ENCODE measurements at places on chromosomes 12 and 14.

GRCh38 chr14:77508249-77508648 lies 9.6 kb upstream of the ISM2 start:
- no peak for DNase-seq

DNA sequence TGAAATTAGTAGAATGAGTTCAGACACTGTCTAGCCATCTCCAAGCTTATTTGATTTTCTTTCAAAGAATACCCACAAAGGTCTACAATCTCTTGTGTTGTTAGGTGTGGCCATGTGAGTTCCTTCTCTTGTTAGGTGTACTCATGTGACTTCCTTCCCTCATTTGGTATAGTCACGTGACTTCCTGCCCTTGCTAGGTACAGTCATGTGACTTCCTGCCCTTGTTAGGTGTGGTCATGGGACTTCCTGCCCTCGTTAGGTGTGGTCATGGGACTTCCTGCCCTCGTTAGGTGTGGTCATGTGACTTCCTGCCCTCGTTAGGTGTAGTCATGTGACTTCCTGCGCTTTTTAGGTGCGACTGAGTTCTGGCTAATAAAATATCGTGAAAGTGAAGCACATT lies 179.6 kb downstream of the TMX1 start:
- DNase-seq: no peak

- no peak for DNase-seq
Observed at GRCh38 chr12:54277823-54278276, 2.1 kb downstream of the CBX5 start.

DNA sequence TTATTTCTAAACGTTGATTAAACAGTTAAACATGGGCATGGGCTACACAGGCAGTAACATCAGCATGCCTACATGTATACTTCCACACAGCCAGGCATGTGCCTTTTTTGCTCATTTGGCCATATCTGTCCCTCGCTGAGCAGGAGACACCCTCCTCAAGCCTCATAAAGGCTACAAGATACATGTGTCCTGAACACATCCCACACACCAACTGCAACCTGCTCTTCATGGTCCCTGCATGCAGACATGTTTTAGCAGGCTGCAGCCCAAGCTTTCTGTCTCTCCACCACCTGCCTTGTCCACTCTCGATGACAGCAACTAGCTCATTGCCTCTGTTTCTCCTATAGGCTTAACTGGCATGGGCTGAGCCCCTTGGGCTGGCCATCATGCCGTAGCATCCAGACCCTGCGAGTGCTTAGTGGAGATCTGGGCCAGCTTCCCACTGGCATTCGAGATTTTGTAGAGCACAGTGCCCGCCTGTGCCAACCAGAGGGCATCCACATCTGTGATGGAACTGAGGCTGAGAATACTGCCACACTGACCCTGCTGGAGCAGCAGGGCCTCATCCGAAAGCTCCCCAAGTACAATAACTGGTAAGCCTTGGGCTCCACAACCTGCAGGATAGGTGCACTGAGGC lies 2.6 kb downstream of the PCK2 start:
- no peak for DNase-seq

DNA sequence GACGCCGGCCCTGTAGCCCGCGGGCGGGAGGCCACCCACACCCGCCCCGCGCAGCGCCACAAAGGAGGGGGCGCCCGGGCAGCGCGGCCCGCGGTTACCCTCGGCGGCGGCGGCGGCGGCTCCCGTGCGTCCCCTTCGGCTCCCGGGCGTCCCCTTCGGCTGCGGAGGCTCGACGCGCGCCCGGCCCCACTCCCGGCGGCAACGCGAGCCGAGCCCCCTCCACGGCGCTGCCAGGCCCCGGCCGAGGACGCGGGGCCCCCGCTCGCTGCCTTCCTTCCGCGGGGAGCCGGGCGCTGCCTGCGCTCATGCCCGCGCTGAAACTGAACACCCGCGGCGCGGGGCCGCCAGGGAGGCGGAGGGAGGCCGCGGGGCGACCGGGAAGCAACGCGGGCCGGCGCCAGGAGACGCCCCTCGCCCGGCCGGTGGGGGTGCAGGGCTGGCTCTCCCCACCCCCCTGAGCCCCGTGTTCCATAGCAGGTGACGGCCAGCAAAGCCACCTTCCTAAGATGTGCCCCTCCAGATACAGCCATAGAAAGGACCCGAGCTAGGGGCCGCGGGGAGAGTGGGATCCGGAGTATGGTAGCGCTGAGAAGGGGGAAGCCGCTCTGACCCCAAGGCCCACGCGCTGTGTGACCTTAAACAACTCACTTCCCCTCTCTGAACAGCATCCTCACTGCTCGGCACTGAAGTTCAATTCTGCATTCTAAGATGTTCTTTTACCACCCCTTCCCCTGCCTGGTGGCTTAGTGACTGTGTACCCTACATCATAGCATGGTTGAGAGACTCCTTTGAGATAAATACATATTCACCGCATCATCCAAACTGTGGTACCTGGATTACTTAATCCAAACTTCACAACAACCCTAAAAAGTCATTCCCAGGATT lies 42.8 kb downstream of the KDM2B start:
- DNase-seq: peak; percentile 68

- no peak for DNase-seq
Observed at GRCh38 chr14:54650331-54650958, 83.5 kb downstream of the SAMD4A start.

DNA sequence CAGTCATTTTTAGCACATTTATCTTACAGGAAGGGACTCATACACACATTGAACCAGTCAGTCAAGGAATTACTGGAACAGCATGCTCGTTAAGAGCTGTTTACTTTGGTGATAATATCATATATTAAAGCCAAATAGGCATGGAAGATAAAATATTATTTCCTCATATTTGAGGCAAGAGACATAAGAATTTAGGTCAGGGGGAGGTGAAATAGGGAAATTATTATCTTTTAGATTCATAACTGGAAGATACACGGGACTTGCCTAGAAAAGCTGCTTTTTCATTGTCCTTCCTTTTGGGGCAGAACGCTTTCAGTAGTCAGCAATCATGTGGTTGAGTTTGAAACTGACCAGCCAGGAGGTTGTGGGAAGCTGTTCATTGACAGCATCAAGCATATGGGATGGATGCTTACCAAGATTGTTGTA lies 72.5 kb downstream of the NTN4 start:
- no peak for DNase-seq
